NCI-H1436 treated with DMSO at 0.1 percent for 48 hours (cell line): ENCODE measurements at places on chromosomes 3 and 15.

DNA sequence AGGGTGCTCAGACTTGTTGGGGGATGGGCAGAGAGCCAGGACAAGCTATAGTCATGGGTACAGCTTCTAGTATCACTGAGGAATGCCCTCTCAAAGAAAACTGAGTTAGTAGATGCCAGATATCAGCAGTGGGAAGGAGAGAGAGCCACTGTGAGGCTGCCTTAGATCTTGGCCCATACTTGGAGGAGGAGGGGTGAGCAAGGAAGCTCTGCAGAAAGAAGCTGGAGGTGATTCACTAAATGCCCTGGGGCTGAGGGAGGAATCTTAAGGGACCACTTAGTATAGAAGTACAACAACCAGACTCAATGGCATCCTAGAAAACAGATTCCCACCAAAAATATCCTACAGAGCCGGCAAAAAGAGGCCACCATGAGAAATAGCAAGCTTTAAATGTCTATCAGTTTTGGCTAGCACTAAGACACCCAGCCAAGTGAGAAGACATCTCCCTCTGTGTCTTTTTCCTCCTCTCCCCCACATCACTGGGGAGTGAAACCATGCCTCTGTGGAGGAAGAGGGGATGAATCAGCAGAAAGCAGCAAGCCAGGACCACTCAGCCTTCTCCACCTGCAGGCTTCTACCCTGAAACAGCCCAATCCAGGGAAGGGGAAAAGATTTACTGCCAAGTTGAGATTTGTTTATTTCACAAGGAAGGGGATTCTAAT, 282.5 kb upstream of the STT3B start:
- no peak for DNase-seq

GRCh38 chr3:119257111-119257510, 16.4 kb upstream of the B4GALT4 start:
- no peak for DNase-seq

- DNase-seq: no peak
These were observed 5.7 kb downstream of the FURIN start for GRCh38 chr15:90873998-90874605.

GRCh38 chr3:184552296-184552695, 9.3 kb upstream of the EPHB3 start:
- no peak for DNase-seq

DNA sequence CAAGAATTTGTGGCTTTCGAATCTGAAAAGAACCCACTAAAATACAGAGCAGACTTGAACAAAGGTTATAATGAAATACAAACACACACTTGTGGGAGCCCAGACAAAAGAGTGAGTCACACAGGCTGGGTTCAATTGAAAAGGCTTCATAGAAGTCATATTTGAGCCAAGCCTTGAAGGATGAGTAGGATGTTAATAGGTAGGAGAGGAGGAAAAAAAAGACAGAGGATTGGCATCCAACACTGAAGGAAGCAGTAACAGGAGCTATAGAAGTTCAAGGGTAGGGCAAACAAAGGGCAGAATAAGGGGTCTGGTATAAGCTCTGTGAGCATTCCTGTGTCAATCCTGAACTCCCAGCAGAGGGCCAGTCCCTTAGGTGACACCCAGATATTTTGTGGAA, 325.4 kb downstream of the FOXP1 start:
- peak; percentile 4 for DNase-seq

DNA sequence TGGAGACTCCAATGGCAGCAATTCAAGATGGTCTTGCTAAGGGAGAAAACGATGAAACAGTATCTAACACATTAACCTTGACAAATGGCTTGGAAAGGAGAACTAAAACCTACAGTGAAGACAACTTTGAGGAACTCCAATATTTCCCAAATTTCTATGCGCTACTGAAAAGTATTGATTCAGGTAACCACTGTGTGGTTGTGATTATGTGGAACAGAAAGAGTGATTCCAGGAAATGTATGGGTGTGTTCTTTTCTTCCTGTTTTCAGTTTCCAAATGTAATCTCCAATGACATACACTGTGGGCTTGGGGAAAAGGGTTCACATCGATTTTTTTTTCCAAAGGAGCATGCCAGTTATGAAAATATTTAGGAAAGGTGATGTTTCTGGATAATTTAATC, 10.9 kb downstream of the SCG3 start:
- DNase-seq: no peak

DNA sequence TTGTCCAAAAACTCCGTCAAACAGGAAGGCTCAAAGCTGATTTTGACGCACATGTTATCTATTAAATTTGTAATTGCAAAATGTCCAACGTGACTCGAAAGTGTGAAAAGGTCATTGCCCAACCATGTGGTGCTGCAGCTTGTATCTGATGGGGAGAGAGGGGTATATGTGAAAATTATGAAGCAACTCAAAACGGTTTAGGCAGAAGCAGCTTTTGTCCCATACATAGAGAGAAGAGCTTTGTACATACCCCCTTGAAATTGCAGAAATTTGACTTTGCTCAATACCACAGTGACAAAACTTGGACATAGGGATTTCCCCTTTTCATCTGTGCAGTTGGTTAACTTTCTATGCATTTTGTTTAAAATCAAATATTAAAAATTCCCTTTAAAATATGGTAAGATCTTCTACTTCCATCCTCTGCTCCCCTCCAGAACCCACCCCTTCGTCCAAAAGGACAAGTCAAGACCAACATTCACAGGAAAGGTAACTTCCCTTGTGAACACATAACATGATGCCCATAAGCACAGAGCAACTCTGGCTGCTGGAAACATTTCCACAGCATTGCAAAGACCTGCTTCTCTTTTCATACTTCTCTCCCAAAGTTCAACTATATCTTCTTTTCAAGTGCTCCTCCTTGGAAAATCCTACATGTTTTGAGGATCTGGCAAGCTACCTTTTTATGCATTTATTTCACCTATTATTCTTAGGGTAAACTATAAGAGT, 253.7 kb upstream of the THBS1 start:
- no peak for DNase-seq

GRCh38 chr3:172280406-172281051, 167.7 kb downstream of the GHSR start:
- no peak for DNase-seq

- DNase-seq: no peak
These were observed 227.8 kb upstream of the MRPL3 start for GRCh38 chr3:131730581-131730980.

GRCh38 chr15:85746641-85747040, 48.1 kb downstream of the KLHL25 start:
- no peak for DNase-seq

- DNase-seq: no peak
These were observed 90.8 kb downstream of the ZPLD1 start for GRCh38 chr3:102525624-102526023.

DNA sequence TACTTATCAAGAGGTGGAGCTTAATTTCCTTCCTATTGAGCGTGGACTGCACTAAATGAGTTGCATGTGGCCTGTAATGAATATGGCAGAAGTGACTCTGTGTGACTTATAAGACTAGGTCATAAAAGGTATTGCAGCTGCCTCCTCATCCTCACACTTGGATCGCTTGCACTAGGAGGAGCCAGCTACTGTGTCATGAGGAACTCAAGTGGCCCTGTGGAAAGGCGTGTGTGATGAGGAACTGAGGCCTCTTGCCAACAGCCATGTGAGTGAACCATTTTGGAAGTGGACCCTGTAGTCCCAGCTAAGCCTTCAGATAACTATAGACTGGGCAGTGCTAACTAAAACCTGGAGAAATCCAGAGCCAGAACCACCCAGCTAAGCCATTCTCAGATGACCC, 7.1 kb upstream of the SLC30A4 start:
- DNase-seq: no peak
